Activated T-helper 2 cell treated with anti-CD3 and anti-CD28 coated beads, Interferon-gamma antibody, Interleukin-2, Interleukin-4, amounts not matched to agents 10 μg/mL and 5 μg/mL and 100 μg/mL, durations not matched to agents 14 hours and 24 hours and 36 hours (primary cell): ENCODE measurements at places on chromosomes 12 and 14.

DNA sequence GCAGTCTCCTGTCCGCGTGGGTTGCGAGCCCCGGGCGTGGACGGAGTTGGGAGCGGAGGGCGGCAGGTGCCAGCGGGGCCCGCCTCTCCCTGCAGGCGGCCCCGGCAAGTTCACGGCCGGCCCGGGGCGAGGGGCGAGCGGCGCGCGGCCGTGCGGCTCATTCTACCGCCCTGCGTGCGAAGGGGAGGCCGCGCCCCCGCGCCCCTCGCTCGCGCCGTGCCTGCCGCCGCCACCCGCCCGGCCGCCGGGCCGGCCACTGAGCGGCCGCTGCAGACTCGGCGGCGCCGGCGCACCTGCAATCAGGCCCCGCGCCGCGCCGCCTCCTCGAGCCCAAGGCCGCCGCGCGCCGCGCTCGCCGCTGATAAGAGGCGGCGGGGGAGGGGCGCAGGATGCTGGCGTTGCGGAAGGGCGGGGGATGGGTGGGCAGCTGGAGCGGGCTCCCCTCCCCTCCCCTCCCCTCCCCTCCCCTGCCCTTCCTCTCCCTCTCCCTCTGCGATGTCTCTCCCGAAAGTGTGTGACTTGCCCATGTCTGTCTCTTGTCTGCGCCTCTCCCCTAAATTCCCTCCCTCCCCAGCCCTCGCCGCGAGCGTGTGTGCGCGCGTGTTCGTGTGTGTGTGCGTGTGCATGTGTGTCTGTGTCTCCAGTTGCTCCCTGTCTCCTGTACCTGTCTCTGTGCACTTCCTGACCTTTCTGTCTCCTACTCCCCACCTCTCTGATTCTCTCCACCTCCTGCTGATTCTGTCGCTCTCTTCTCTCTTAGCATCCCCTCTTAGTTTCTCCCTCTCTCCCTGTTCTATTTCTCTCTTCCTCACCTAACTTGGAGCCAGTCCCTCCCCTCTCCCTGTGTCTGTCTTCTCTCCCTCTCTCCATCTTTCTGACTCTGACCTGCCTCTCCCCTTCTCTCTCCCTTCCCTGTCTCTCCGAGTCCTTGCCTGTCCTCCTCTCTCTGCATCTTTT, 768.1 kb upstream of the TBX3 start:
- no peak for DNase-seq

DNA sequence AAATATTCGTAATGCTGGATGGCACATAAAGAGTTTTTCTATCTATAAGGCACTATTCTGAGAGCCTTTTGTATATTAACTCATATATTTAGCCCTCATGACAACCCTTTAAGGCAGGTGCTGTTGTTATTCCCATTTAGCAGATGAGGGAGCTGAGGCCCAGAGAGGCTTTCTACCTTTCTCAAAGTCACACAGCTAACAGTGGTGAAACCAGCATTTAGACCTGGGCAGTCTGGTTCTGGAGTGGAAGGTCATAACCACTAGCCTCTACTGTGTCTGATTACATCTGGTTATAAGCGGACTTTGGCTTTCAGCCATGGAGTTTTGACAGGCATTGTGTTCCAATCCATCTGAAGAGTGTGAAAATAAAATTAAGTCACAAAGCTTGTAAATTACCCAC, 41.2 kb upstream of the HDAC7 start:
- DNase-seq = no peak

DNA sequence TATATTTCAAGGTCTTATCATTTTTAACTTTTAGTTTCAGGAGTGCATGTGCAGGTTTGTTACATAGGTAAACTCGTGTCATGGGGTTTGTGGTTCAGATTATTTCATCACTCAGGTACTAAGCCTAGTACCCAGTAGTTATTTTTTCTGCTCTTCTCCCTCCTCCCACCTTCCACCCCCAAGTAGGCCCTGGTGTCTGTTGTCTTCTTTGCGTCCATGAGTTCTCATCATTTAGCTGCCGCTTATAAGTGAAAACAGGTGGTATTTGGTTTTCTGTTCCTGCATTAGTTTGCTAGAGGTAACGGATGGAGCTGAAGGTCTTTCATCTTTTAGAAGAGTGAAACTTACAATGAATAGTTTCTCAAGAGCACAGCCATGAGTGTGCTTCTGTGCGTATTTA, 24.4 kb downstream of the PIWIL1 start:
- no peak for DNase-seq

DNA sequence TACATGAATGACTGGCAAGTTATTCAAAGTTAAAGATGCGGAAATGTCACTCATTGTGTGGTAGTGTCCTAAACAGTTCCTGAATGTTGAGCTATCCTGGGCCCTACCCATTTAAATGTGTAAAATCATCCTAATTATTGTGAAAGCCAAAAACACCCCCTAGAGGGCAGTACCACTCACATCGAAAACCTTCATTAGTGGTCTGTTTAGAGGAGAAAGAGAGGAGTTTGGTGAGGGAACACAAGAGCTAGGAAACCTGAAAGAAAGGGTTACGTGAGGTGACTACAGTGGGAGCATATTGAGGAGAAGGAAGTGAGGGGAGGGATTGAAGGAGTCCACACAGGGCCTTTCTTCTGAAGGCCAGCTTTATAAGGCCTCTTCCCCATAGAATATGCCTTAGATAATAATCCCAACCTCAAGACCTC, 2.5 kb upstream of the TEP1 start:
- no peak for DNase-seq

GRCh38 chr12:27434673-27435565, 11.6 kb upstream of the SMCO2 start:
- no peak for DNase-seq

- DNase-seq = no peak
Observed at GRCh38 chr12:105240228-105240627, 4.3 kb upstream of the APPL2 start.

DNA sequence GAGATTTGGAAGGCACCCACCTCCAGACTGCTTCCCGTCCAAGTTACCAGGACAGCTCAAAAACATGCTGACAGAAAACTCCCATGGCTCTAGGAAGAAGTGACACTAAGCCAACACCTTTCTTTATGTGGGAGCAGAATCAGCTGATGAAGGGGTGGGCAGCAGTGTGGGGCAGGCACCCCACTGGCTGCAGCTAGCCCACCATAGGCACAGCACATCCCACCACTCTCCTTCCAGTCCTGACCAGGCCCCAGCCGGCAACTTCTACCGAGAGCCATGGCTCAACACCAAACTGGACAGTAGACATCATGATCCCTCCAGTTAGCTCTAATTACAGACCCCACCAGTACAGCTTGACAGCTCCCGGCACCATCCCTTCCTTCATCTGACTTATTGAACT, 45.0 kb downstream of the SH2B3 start:
- DNase-seq = no peak

DNA sequence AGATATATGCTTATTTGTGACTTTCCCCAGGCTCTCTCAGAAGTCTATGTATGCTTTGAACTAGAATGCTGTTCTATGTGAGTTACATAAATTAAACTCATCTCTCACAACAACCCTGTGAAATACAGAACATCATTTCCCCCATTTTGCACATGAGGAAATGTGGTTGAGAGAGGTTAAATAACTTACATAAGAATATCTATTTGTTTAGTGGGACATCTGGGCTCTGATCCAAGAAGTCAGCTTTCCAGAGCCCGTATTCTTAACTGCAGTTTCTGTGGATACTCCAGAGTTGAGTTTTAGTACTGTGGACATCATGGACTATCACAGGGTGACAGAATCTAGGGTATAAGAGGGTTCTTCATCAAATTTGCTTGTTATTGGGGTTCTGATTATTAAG, 242.5 kb upstream of the ARHGAP5 start:
- no peak for DNase-seq
